Upper lobe of right lung (tissue), 1 donor: ENCODE measurements at places on chromosomes 16 and 17. TPM values are rescaled to one million over a fixed set of nuclear protein-coding genes. Genes with fewer than 3 reads are reported as not detected.

GRCh38 chr16:14531613-14532012, 98.4 kb downstream of the PARN start:
- H3K4me3 ChIP-seq: no peak overlapping the region
- no peaks in the 10 kb centered on the region for H3K27me3 ChIP-seq
- DNase-seq: no peak
- H3K4me1 ChIP-seq: peaks cover 20% of the 10 kb centered on the region
- no peak overlapping the region for H3K27ac ChIP-seq

Gene CIBAR2
- total RNA-seq: not detected

DNA sequence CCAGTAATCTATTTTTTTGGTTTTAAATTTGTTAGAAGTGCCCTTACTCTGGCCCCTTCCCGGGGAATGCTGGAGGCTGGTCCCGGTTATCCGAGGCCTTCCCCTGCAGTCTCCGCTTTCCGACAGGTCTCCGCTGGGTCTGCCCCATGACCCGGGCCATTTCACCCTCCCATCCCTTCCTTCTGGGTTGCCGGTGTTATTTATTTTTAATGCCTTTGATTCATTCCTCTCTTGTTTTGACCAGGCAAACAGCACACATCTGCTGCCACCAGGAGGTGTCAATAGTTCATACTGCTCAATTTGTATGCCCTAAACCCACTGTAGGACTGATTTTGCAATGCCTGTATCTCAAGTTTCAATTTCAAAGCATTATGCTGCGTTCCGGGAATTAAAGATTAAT, 113.2 kb upstream of the IRX5 start:
- H3K4me1 ChIP-seq: no peaks in the 10 kb centered on the region
- H3K36me3 ChIP-seq: no peaks in the 10 kb centered on the region
- no peaks in the 10 kb centered on the region for H3K27me3 ChIP-seq
- peak overlapping the region; percentile 8 for H3K4me3 ChIP-seq

DNA sequence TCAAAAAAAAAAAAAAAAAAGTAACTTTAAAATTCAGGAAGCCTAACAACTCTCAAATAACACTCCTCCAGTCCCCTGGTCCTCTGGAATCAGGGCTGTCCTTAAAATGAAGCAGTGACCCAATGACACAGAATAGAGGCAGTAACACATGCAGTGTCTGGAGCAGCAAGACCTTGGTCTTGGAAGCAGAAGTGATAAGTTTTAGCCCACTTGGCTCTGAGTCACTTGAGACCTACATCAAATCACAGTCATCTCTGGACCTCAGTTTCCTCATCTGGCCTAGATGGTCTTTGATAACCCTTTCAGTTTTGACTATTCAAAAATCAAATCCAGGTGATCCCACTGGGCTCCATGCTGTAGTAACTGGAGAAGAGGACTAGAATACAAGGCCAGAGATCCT, 39.0 kb downstream of the LYRM1 start:
- H3K4me3 ChIP-seq: no peak overlapping the region
- no peak overlapping the region for H3K27ac ChIP-seq
- DNase-seq: no peak
- no peaks in the 10 kb centered on the region for H3K27me3 ChIP-seq

DNA sequence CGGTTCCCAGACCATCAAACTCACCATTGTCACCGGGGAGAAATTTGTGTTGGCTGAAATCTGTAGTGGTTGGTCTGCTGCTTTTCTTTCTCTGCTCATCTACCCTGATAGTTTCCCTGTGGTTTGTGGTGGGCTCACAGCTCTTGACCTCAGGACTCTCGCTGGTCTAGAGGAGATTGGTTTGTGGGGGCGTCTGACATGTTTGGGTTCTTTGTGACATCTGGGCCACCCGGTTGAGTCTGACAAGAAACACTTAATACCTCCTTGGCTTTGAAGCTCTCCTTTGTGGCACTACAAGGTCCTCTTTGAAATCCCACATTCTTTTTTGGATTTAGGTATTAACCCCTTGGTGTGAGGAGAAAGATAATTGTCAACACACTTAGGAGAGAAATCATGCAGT, 662.0 kb downstream of the WWOX start:
- DNase-seq: no peak
- H3K4me1 ChIP-seq: no peaks in the 10 kb centered on the region
- H3K27me3 ChIP-seq: no peaks in the 10 kb centered on the region
- no peak overlapping the region for H3K4me3 ChIP-seq
- H3K27ac ChIP-seq: no peak overlapping the region
- H3K36me3 ChIP-seq: no peaks in the 10 kb centered on the region

DNA sequence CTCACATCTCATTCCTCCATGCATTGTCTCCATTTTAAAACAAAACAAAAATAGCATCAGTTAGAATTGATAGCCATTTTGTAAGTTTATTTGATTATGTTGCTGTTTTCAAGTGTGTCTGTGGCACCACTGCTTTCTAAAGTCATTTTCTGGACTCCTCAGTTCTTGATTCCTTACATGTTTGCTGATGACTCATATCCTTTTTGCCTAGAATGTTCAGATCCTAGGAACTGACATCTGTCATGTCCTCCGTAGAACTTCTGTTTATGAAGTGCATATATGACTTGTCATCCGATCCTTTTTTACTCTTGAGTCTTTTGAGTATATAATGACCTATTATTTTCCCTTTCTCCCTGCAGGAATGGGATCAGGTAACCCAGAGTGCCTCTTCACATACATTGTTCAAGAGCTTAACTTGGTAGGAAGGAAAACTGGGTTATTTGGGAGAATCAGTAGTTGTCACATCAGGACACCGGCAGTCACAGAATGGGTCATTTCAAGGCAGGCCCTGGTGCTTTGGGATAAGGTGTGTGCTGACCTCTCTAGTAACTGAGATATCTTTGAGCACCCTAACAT, 69.2 kb downstream of the MAP2K4 start:
- H3K27ac ChIP-seq: no peak overlapping the region
- no peaks in the 10 kb centered on the region for H3K27me3 ChIP-seq
- no peaks in the 10 kb centered on the region for H3K36me3 ChIP-seq
- no peak overlapping the region for H3K4me3 ChIP-seq
- no peaks in the 10 kb centered on the region for H3K4me1 ChIP-seq

DNA sequence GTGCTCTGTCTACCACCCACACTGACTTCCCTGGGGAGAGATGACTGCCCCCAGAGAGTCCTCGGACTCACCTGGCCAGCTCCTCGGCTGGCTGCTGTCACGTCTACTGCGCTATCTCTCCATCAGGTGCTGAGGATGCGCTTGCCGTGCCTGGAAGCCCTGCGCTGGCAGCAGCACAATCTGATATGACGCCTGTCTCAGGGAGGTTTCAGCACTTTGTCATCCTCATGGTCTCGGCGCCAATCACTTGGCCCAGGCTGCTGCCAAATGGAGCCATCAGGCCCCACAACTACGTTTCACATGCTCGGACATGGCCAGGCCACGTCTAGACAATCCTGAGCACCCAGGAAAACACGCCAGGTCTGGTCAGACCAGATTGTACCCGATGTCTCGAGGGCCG, 46.7 kb downstream of the FOXL1 start:
- DNase-seq: no peak
- H3K27ac ChIP-seq: no peak overlapping the region
- H3K4me1 ChIP-seq: no peaks in the 10 kb centered on the region
- no peaks in the 10 kb centered on the region for H3K36me3 ChIP-seq
- no peak overlapping the region for H3K4me3 ChIP-seq

DNA sequence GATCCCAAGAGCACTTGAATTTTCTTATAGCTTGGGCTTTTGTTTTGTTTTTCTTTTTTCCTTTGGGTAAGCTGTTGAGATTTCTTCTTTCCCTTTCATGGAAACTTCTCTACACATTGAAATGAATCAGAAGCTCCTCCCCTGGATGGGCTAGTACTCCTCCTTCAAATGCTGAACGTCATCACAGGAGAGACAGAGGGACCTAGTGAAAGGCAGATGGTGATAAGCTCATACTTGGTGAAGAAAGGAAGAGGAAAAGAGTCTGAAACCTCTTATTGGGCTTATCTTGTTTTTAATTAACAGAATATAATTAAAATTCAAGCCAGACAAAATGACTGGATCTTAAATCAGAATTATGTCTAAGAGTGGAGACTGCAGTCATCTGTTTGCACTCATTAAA, 147.3 kb downstream of the SNX11 start:
- no peak overlapping the region for H3K27ac ChIP-seq
- H3K27me3 ChIP-seq: peaks cover 3% of the 10 kb centered on the region
- no peak overlapping the region for H3K4me3 ChIP-seq
- no peak for DNase-seq
- no peaks in the 10 kb centered on the region for H3K36me3 ChIP-seq

Gene GNG13
- not detected for total RNA-seq

Gene ADCY9
- total RNA-seq: 49.6 TPM

GRCh38 chr16:81486540-81487061, 42.0 kb downstream of the CMIP start:
- no peaks in the 10 kb centered on the region for H3K27me3 ChIP-seq
- H3K27ac ChIP-seq: no peak overlapping the region
- H3K36me3 ChIP-seq: no peaks in the 10 kb centered on the region

DNA sequence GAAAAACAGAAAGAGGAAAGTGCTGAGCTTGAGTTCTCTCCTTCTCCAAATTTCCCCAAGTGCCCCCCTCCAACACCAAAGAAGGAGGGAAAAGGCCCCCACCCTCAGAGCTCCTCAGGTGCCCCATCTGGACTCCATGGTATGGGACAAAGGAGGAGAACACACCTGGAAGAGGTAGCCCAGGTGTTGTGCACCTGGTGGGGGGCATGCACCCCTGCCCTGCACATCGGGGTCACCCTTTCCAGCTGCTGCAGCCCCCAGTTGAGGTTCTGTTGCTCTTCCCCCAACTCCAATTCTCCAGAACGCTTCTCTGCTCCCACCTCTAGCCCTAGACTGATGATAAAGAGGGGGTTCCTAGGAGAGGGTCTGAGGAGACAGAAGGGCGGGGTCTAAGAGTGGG, 3.0 kb upstream of the COL1A1 start:
- no peaks in the 10 kb centered on the region for H3K36me3 ChIP-seq
- peaks cover 13% of the 10 kb centered on the region for H3K27me3 ChIP-seq
- no peak for DNase-seq
- peaks cover 3% of the 10 kb centered on the region for H3K4me1 ChIP-seq

DNA sequence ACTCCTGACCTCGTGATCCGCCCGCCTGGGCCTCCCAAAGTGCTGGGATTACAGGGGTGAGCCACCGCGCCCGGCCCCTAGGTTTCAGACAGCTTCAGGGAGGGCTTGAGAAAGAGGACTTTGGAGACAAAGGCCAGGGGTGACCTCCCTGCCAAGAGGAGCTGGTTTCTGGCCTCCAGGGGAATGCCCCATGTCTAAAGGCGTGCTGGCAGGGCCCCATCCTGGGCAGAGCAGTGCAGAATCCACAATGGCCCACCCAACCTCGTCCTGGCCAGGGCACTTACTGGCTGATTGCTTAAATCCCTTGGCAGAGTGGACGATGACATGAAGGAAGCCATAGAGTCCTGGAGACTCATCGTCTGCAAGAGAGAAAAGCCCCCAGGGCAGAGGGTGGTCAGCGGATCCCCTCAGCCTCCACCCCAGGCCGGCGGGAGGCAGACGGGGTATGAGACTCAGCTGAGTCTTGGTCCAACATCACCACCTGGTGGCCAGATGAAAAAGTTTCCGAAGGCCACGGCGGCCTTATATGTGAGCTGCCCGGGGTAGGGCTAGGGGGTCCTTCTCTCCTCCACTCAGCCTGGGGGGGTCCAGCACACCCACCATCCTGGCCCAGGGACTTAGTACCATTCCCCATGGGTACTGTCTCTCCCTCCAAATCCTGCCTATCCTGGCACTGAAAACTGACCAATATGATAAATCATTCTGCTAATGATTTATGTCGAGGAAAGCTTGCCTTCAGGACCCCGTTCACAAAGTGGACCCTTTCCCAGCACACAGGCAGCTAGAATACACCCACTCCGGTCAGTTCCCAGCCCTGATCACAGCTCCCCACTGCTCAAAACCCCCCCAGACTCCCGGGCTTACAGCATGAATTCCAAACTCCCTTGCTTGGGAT, 59.1 kb downstream of the TIMM22 start:
- H3K27ac ChIP-seq: no peak overlapping the region
- H3K4me1 ChIP-seq: no peaks in the 10 kb centered on the region
- no peak overlapping the region for H3K4me3 ChIP-seq
- H3K36me3 ChIP-seq: peaks cover 65% of the 10 kb centered on the region
- no peaks in the 10 kb centered on the region for H3K27me3 ChIP-seq

Gene BORCS6
- total RNA-seq: 7.8 TPM

DNA sequence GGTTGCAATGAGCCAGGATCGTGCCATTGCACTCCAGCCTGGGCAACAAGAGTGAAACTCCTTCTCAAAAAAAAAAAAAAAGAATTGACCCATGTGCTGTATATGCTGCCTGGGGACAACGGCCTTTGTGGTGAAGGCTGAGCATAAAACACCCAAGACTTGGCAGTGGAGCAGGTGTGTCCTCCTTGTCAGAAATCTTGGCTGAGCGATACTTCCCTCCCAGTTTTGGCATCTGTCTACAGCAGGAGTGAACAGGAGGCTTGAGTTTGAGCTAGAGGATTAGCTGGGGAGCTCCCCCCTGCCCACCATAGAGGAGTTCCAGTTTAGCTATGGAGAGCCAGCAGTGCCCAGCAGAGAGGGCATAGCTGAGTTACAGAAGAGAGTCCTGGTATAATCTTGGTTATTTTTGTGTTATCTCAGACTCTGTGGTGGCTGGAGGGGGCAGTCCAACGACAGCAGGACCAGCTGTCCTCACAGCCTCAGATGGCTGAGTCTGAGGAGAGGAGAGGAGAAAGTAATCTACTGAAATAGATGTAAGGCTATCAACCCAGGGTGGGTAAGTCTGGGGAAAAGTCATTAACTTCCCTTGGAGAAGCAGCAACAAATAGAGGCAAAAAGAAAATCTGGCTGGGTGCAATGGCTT, 18.4 kb downstream of the SP2 start:
- no peak for DNase-seq
- no peak overlapping the region for H3K4me3 ChIP-seq
- H3K27me3 ChIP-seq: no peaks in the 10 kb centered on the region
- H3K27ac ChIP-seq: no peak overlapping the region

DNA sequence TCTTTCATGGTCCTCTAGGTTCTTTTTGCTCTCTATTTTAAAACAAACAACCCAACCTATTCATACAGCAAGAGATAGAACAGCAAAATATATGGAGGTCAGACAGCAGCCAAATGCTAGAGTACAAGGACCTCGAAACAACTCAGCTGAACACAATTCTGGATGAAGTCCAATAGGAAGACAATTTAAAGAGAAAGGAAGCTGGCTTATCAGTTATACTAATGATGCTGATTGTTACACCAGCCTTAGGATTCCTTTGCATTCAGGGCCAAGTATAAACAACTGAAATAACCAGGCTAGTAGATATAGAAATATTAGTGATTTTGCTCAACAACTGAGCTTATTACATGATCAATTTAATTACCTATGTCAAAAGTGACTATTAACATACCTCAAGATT, 2.5 kb downstream of the SSH2 start:
- H3K27ac ChIP-seq: no peak overlapping the region
- H3K4me3 ChIP-seq: no peak overlapping the region
- peaks cover 23% of the 10 kb centered on the region for H3K4me1 ChIP-seq
- no peak for DNase-seq
- no peaks in the 10 kb centered on the region for H3K27me3 ChIP-seq
- H3K36me3 ChIP-seq: no peaks in the 10 kb centered on the region

DNA sequence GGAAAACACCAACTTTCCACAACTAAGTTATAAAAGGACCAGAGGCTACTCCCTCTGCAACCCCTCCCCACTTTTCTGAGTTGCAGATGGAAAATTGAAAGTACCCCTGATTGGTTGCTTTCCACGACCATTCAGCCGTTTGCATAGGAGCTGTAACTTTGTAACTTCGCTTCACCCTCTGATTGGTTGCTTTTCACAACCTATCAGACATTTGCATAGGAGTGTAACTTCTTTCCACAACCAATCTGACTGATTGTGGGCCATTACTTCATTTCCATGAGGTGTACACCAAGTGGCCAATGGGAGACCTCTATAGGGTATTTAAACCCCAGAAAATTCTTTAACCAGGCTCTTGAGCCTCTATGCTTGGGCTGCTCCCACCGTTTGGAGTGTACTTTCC, 644.1 kb downstream of the WWOX start:
- H3K36me3 ChIP-seq: no peaks in the 10 kb centered on the region
- no peak for DNase-seq
- no peaks in the 10 kb centered on the region for H3K27me3 ChIP-seq
- H3K4me1 ChIP-seq: peaks cover 3% of the 10 kb centered on the region
- no peak overlapping the region for H3K27ac ChIP-seq

Gene DPEP2
- 16.4 TPM for total RNA-seq
